Naive thymus-derived CD8-positive, alpha-beta T cell (primary cell): ENCODE measurements at places on chromosomes 4 and X. TPM values are rescaled to one million over a fixed set of nuclear protein-coding genes. Genes with fewer than 3 reads are reported as not detected.

DNA sequence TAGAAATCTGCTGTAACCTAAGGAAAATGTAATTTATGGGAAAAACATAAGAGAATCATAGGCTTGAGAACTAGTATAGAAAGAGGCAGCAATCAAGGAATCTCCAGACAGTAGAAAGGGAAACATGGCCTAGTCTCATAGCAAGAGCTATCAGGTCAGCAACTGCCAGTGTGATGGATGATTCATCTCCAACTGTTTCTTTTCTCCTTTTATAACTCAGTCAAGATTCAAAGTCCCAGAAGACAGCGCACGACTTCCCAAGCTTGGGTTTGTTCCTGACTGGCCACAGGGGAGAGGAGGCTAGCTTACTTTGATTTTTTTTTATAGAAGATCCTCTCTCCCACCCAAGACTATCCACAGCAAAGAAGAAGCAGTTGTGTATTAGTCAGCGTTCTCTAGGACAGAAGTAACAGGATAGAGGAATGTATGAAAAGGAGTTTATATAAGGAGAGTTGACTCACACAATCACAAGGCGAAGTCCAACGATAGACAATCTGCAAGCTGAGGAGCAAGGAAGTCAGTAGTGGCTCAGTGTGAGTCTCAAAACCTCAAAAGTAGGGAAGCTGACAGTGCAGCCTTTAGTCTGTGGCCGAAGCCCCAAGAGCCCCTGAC lies 181.5 kb downstream of the GC start:
- no peak for DNase-seq
- peaks cover 13% of the 10 kb centered on the region for H3K27me3 ChIP-seq
- no peak overlapping the region for H3K27ac ChIP-seq
- H3K4me1 ChIP-seq, result no peaks in the 10 kb centered on the region

- H3K4me3 ChIP-seq, result no peak overlapping the region
- no peaks in the 10 kb centered on the region for H3K27me3 ChIP-seq
- H3K4me1 ChIP-seq, result peaks cover 10% of the 10 kb centered on the region
- H3K27ac ChIP-seq, result no peak overlapping the region
Measured at GRCh38 chr4:94298725-94299252, 43.8 kb downstream of the HPGDS start.

- no peaks in the 10 kb centered on the region for H3K27me3 ChIP-seq
- H3K27ac ChIP-seq, result no peak overlapping the region
- H3K4me1 ChIP-seq, result no peaks in the 10 kb centered on the region
- DNase-seq, result no peak
Measured at GRCh38 chr4:138775890-138776289, 239.7 kb upstream of the NOCT start.

GRCh38 chrX:86805241-86805640 lies 657.0 kb downstream of the DACH2 start:
- no peaks in the 10 kb centered on the region for H3K36me3 ChIP-seq
- no peak overlapping the region for H3K27ac ChIP-seq
- H3K27me3 ChIP-seq, result no peaks in the 10 kb centered on the region
- no peak for DNase-seq
- no peaks in the 10 kb centered on the region for H3K4me1 ChIP-seq
- H3K4me3 ChIP-seq, result no peak overlapping the region

GRCh38 chrX:129361576-129361975 lies 161.7 kb downstream of the SMARCA1 start:
- H3K27ac ChIP-seq, result no peak overlapping the region
- H3K4me1 ChIP-seq, result no peaks in the 10 kb centered on the region
- H3K36me3 ChIP-seq, result no peaks in the 10 kb centered on the region
- DNase-seq, result no peak
- H3K4me3 ChIP-seq, result no peak overlapping the region

DNA sequence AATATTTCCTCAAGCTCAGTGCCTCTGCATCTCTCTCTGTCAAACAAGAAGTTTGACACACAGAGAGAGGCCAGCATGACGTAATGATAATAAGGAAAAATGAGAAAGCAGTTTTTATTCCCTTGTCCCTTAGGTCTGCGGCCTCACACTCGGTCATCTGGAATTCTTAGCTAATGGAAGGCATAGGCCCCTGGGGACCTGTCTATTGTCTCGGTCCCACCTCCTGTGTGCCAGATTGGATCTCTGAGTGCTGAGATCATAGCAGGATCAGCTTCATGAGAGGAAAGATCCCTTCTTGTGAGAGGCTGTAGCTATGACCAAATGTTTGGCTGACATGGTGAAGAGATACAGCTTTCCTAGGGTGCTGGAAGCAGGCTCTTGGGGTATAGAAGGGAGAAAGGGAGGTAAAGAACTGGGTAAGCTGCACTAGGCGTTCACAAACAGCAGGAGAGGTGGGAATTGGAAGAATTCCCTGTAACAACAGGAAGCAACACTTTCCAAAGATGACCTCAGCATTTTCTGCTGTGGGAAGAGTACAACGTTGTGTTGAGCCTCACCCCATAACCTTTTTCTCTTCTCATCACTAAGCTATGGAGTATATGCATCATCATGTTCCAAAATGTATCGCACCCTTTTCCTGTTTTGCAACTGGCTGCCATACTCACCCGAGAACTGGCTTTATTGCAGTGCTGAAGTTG lies 20.2 kb downstream of the TMEM31 start:
- peaks cover 3% of the 10 kb centered on the region for H3K4me1 ChIP-seq
- H3K4me3 ChIP-seq, result no peak overlapping the region
- H3K36me3 ChIP-seq, result no peaks in the 10 kb centered on the region
- no peaks in the 10 kb centered on the region for H3K27me3 ChIP-seq
- H3K27ac ChIP-seq, result no peak overlapping the region

DNA sequence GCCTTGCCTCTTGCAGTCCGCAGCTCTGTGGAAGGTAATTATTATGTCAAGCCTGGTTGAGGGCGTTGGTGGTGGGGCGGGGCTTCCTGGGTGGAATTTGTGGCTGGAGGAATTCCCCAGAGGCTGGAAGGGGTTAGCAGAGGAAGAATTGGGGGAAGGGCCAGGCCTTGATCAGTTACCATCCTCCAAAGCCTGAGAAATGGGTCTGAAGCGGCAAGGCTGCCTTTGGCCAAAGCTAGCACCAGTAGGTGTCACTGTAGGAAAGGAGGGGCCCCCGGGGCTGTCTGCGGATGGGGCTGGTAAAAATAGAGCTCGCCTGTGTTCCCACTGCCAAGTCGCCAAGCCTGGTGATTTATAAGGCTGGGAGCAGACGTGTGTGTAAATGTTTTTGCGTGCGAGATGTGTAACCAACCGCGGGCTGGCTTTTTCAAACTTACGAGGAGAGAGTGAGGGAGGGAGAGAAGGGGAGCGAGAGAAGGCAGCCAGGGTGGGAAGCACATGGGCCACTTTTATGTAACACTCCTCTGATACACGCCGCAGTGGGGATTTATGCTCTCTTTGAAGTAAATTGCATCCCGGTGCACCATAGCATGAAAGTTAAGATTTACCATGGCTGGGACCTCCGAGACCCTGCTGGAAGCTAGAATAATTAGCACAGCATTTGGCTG lies 367.0 kb downstream of the BCOR start:
- DNase-seq, result peak; percentile 38
- peak overlapping the region; percentile 75 for H3K4me3 ChIP-seq
- H3K27ac ChIP-seq, result no peak overlapping the region
- H3K27me3 ChIP-seq, result no peaks in the 10 kb centered on the region
- H3K36me3 ChIP-seq, result no peaks in the 10 kb centered on the region
- H3K4me1 ChIP-seq, result peaks cover 7% of the 10 kb centered on the region

GRCh38 chr4:52234561-52235440 lies 183.7 kb downstream of the SPATA18 start:
- DNase-seq, result no peak
- no peak overlapping the region for H3K4me3 ChIP-seq
- H3K27me3 ChIP-seq, result no peaks in the 10 kb centered on the region
- no peaks in the 10 kb centered on the region for H3K36me3 ChIP-seq
- H3K27ac ChIP-seq, result no peak overlapping the region

- no peaks in the 10 kb centered on the region for H3K27me3 ChIP-seq
- H3K4me3 ChIP-seq, result no peak overlapping the region
- DNase-seq, result no peak
- no peak overlapping the region for H3K27ac ChIP-seq
- no peaks in the 10 kb centered on the region for H3K36me3 ChIP-seq
Measured at GRCh38 chr4:39687014-39687413, 10.9 kb upstream of the UBE2K start.

The TMEM150C gene
- not detected for polyA plus RNA-seq

- no peak for DNase-seq
- H3K36me3 ChIP-seq, result no peaks in the 10 kb centered on the region
- no peak overlapping the region for H3K27ac ChIP-seq
- H3K4me3 ChIP-seq, result no peak overlapping the region
- peaks cover 56% of the 10 kb centered on the region for H3K4me1 ChIP-seq
Measured at GRCh38 chr4:102339018-102339417, 6.3 kb downstream of the SLC39A8 start.

- no peak for DNase-seq
- no peak overlapping the region for H3K27ac ChIP-seq
- H3K27me3 ChIP-seq, result no peaks in the 10 kb centered on the region
- H3K4me3 ChIP-seq, result no peak overlapping the region
Measured at GRCh38 chr4:28799696-28800095, 1920.5 kb upstream of the PCDH7 start.

- DNase-seq, result no peak
- no peak overlapping the region for H3K4me3 ChIP-seq
- H3K27ac ChIP-seq, result no peak overlapping the region
- H3K36me3 ChIP-seq, result peaks cover 75% of the 10 kb centered on the region
- H3K4me1 ChIP-seq, result peaks cover 28% of the 10 kb centered on the region
- no peaks in the 10 kb centered on the region for H3K27me3 ChIP-seq
Measured at GRCh38 chr4:48379587-48380180, 38.4 kb downstream of the SLAIN2 start.

The FOXR2 gene
- polyA plus RNA-seq, result not detected

- no peak for DNase-seq
- no peaks in the 10 kb centered on the region for H3K36me3 ChIP-seq
- no peak overlapping the region for H3K4me3 ChIP-seq
Measured at GRCh38 chr4:31069151-31069550, 349.0 kb downstream of the PCDH7 start.
